ENCODE measurements at places on chromosomes 4 and X.

- DNase-seq: no peak
Observed at GRCh38 chr4:1209821-1210220, 37.4 kb upstream of the SPON2 start.

- peak; percentile 97 for DNase-seq
Observed at GRCh38 chr4:48203819-48204218, 65.8 kb downstream of the TEC start.

DNA sequence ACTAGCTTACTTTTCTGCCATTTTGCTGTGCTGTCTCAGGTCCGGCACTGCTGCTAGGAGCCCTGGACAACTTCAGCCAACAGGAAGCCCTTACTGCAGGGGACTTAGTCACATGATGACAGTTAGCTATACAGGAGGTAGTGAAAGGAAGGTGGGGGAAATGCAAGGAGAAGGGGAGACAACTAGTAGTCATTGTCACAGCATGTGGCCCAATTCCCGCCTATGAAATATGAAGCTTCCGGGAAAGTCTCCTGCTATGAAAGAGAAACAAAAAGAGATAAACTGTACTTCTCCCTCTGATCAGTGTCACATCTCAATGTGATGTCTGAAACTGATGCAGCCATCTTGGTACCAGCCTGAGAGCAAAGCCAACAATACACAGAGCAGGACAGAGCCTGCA, 71.6 kb downstream of the AMELX start:
- DNase-seq: no peak

GRCh38 chrX:103726477-103726876, 15.8 kb downstream of the TMEM31 start:
- DNase-seq: no peak

- DNase-seq: no peak
Observed at GRCh38 chr4:145168581-145169187, 11.7 kb downstream of the OTUD4 start.

- no peak for DNase-seq
Observed at GRCh38 chr4:5527211-5527610, 181.1 kb downstream of the EVC2 start.

GRCh38 chr4:44927399-44928380, 201.3 kb upstream of the GNPDA2 start:
- peak; percentile 62 for DNase-seq

DNA sequence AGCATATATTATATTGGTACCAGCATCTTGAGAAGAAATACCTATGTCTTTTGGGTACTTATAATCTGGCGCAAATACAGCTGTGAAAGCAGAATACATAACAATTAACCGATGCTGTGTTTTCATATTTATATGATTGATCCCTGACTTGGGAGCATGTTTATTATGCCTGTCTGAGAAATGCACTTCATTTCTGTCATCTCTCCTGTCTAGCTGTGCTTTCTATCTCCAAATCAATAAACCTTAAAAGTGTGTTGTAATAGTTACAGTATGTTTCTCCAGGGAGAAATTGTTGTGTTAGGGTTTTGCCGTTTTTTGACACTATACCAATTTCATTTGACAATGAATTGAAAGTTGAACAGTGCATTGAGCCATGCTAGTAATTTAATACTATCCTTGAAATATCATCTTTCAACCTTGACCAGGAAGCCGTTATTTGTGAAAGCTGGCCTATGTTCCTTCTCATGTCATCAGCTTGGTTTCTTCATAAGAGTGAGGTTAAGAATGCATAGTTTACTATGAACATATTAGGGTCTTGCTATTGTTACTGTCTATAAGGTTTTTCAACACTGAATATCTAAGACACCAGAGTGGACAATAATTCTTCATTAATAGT, 206.2 kb upstream of the PCDH18 start:
- DNase-seq: no peak

- no peak for DNase-seq
Observed at GRCh38 chr4:86508436-86508835, 85.7 kb upstream of the PTPN13 start.

DNA sequence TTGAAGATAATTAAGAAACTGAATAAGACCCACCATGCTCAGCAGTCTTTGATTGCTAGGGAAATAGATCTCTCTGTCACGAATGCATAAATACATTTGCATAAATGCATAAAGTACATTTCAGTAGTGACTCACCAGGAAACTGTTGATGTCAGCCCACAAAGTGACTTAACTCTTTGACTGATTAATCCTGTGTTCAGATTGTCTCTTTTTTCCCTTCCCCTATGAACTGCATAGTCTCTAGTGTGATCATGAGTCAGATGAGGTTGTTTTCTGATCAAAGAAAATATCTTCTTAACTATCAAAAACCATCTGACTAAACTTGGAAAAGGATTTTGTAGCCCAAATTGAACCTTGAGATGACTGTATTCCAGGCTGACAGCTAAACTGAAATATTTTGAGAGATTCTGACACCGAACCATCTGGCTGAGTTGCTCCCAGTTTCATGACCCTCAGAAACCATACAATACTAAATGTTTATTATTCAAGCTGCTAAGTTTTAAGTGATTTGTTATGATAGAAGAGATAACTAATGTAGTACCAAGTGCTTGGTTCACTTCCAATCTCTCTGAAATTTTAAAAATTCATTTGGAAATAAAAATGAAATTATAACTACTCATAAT, 1381.5 kb upstream of the AGA start:
- DNase-seq: no peak

- DNase-seq: no peak
Observed at GRCh38 chrX:151132531-151132930, 43.9 kb upstream of the GPR50 start.

Data from hematopoietic multipotent progenitor cell treated with erythropoietin and hydrocortisone succinate and interleukin-3 and kit ligand, for 4 days (in vitro differentiated cells).